ENCODE measurements at places on chromosomes 2 and 18.

DNA sequence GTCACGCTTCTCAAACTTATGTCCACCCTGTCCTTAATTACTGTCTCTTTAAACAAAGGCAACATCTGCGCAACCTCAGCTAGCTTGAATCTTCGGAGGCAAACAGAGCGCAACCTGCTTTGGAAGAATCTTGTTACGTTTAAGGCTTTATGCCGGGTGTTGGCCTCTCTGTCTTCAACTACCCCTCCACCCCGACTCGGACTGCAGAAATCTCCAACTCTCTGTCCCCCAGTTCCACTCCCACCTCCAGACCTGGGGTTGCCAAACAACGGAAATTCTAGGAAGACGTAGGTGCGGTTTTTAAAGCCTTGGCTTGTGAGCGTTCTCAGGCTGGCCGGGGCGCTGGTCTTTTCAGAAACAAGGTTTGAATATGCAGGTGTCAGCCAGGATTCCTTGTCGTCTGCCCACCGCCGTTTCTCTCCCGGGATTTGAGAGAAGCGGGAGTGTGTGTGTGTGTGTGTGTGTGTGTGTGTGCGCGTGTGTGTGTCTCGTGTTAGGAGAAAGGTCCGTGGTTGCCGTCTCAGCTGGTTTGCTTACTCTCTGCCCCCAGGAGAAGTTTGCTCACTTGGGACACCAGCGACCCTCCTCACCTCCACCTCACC, 1.1 kb upstream of the ONECUT2 start:
- DNase-seq, result no peak

DNA sequence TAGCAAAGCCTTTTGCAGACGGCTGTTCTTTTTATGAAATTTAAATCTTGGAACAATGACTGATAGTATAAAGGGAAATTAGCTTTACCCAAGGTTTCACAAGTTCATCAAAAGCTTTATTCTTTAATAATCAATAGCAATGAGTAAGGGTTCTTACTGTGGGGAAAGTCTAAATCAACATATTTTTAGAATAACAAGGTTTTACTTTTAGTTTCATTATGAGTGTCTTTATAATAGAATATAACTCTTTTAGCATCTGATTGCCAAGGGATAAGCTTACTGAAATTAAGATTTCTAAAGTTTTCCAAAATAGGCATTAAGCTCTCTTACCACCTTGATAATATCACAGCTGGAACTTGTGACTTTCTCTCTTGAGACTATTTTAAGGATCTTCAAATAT, 1489.7 kb downstream of the LRP1B start:
- no peak for DNase-seq

DNA sequence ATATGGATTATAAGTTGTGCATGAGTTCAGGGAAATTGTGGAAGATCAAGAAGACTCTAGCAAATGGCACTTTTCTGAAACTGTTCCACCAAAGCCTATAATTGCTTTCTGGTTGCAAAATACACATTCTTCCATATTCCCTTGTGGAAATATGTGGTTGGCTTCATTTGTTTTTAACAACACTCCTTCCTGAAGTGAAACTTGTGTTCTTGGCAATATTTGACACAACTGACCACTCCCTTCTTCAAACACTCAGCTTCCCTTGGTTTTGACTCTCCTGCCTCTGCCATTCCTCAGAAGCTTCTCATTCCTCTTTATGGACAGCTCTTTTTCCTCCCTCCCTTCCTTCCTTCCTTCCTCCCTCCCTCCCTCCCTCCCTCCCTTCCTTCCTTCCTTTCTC, 192.3 kb downstream of the PMAIP1 start:
- DNase-seq, result no peak

- DNase-seq, result no peak
Measured at GRCh38 chr2:144942516-144943256, 422.8 kb upstream of the ZEB2 start.
